NCI-H226 (cell line): ENCODE measurements at places on chromosomes 7 and 10.

DNA sequence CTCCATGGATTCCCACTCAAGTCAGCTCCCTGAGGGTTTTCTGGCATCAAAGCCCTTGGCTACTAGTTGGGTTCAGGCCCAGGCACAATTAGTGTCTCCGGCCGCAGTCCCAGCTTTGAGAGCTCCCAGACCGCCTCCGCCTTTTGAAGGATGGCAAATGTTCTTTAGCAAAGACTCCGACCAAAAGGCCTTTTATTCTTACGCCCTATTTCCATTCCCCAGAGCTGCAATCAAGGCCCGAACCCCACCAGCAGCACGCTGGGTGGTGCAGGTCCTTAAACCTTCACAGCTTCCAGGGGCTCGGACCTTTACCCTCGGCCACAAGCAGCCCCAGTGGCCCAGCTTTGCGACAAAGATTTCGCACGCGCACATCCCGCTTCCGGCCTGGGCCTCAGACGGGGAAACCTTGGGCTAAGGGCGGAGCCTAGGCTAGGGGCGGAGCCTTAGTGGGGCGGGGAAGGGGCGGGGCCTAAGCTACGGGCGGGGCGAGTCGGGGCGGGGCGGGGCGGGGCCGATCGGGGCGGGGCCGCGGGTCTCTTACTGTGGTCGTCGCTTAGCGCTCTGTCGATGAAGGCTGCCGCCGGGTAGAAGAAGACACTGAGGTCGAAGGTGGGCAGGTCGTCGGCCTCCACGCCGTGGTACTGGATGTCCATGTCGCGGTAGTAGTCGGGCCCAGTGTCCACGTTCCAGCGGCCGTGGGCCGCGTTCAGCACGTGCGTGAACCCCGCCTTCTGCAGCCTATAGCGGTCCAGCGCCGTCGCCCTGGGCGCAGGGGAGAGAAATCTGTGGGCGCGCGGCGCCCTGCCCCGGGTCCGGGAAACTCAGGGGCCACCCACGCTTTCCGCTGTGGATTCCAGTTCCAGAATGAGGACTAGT, 68.0 kb upstream of the SAMD8 start:
- DNase-seq = no peak

GRCh38 chr10:13681960-13682359, 95.2 kb downstream of the PRPF18 start:
- DNase-seq = no peak

DNA sequence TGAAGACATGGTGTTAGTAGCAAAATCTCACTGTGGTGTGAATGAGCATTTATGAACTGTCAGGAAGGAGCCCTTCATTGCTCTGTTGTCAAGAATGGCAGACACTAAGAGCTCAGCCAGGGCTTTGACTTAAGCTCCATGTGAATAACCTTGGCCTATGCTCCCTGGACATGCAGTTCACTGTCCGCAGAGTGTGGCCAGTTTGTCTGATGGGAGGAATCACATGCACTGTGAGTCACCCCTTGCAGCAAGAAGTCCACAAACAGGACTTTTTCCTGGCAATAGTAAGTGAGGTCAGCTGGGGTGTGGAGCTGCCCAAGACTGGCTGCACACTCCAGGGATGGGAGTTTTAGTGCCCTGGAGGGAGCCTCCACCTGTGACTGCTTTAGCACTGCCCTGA, 49.5 kb downstream of the ZNF37A start:
- peak; percentile 7 for DNase-seq

- DNase-seq = no peak
Observed at GRCh38 chr7:6614953-6615722, at the start of gene ZNF853. ZNF853 (plus strand) TSS chr7:6615610; CDS start chr7:6616175, 565 bp downstream.

DNA sequence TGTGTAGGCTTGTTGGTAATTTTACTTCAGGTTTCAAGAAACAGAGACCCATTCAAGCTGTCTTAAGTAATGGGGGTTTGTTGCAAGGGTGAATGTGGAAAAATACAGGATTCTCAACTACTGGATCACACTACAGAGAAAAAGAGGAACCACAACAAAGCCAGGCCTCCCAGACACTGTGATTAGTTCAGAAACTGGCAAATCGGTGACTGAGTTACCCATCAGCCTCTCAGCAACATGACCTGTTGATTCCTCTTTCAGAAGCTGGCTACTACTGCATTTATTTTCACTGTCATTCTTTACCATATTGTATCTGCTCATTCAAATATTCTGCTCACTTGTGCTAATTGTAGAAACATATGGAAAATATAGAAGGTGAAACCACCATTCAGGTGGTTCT, 16.0 kb downstream of the CCDC71L start:
- no peak for DNase-seq

GRCh38 chr7:37571806-37572205, 111.8 kb upstream of the GPR141 start:
- no peak for DNase-seq

- no peak for DNase-seq
Observed at GRCh38 chr7:88566162-88566729, 193.3 kb upstream of the ZNF804B start.

GRCh38 chr10:29057822-29058331, 231.0 kb upstream of the LYZL1 start:
- DNase-seq = peak; percentile 36

DNA sequence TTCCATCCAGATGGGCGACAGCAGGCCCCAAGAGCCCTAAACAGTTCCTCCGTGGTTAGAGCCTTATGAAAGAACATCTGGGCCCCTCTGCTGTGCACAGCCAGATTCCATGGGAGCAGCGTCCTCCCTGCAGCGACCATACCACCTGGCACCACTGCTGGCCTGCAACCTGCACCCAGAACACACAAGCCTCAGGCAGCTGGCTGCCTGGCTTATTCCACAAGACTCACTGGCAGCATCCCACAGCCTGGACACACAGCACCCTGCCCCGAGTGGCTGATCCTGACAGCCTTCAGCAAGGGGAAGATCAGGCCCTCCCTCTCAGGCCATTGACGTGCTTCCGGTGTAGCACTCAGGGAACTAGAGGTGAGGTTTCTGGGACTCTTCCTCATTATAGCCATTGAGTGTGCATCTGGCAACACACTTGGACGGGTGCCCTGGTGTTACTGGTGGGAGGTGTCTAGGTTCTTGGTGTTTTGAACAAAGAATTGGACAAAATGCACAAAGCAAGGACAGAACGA, 33.7 kb upstream of the ERCC6 start:
- no peak for DNase-seq

DNA sequence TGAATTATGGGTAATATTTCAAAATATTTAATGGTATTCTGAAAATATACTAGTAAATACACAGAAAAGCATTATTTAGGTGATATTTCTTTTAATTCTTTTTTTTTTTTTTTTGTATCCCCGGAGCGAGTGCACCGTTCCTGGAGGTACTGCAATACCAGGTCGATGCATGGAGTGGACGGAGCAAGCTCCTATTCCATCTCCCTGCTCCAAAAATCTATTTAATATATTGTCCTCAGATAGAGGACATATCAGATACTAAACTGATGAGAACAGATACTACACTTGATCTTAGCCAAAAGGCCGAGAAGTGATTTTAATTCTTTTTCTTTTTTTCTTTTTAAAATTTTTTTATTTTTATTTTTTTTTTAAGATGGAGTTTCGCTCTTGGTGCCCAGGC, 10.8 kb downstream of the BTRC start:
- DNase-seq = no peak

DNA sequence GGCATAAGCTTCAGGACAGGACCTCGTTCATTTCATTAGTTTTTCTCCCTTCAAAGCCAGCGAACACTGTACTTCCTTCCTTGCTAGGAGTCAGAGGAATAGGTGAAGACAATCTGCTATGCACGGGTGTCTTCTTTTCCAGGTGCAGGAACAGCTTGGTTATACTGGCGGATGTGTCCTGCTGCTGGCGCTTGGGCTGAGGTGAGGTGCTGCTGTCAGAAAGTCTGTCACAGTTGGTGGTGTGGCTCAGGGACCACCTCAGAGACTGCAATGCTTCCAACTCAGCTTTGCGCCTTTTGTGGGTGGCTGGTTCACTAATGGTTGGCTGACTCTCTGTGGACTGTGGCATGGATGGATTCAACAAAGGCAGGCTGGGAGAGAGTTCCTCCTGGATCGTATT, 58.3 kb upstream of the UBN2 start:
- no peak for DNase-seq

DNA sequence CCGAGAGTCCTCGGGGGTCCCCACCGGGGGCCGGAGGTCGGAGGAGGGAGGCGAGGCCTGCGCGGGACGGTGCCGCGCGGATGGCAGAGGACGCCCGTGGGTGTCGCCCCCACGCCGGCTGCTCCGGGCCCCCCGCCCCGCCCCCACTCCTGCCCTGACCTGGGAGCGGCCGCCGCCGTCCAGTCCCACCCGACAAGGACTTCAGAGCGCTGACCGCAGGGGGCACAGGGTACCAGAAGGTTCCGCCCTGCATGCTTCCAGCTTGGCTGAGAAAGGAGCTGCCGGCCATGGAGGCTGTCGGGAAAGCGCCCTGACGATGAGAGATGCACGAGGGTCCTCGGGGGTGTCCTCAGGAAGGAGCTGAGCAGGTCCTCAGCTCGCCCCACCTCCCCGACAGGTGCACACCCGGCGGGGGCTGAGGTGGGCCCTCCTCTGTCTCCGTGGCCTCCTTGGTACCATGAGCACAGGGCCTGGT, 57.0 kb upstream of the DNAJB6 start:
- DNase-seq = no peak

- DNase-seq = no peak
Observed at GRCh38 chr10:75776738-75777504, 345.5 kb downstream of the LRMDA start.

DNA sequence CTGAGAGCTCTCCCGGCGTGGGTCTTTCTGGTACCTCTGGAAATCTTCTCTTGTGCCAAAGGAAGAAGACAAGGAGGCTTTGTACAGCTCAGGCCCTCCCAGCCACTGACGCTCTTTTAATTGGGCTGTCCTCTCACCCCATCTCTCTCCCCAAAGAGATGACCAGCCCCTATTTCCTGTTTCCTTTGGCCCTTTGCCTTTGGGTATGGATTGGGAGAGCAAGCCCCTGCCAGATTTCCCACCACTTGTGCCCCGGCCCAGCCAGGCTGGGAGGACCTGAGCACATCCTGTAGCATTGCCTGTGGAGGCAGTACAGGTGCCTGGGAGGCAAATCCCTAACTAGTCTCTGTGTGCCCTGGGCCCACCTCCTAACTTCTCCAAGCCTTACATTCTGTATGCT, 5.7 kb upstream of the PLAC9 start:
- no peak for DNase-seq

- DNase-seq = peak; percentile 1
Observed at GRCh38 chr10:29555746-29556481, 78.9 kb downstream of the SVIL start.

GRCh38 chr7:95509199-95509598, 23.5 kb downstream of the ASB4 start:
- no peak for DNase-seq

DNA sequence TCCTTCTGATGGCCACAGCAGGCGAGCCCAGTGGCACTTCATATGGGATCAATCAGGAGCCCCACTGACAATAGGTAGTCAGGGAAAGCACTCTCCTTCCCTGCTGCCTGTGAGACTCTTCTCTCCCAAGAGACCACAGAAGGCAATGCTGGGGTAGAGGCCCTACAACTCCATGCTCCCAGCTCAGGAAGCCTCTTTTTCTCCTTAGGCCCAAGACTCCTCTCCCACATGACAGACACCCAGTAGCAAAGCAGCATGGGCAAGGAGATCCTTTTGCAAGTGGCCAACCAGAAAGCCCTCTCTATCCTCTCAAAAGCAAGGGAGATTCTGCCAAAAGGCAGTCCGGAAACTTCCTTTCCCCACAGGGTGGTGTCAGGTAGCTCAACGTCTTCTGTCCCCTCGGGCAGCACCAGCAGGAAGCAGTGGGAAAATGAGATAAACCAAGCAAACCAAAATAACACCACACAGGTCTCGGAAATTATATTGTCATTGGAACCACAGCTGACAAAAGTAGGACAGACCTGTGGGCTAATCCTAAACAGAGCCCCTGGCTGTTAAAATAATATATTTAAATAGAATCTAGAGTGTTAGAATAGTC, 172.7 kb upstream of the GDF10 start:
- no peak for DNase-seq

DNA sequence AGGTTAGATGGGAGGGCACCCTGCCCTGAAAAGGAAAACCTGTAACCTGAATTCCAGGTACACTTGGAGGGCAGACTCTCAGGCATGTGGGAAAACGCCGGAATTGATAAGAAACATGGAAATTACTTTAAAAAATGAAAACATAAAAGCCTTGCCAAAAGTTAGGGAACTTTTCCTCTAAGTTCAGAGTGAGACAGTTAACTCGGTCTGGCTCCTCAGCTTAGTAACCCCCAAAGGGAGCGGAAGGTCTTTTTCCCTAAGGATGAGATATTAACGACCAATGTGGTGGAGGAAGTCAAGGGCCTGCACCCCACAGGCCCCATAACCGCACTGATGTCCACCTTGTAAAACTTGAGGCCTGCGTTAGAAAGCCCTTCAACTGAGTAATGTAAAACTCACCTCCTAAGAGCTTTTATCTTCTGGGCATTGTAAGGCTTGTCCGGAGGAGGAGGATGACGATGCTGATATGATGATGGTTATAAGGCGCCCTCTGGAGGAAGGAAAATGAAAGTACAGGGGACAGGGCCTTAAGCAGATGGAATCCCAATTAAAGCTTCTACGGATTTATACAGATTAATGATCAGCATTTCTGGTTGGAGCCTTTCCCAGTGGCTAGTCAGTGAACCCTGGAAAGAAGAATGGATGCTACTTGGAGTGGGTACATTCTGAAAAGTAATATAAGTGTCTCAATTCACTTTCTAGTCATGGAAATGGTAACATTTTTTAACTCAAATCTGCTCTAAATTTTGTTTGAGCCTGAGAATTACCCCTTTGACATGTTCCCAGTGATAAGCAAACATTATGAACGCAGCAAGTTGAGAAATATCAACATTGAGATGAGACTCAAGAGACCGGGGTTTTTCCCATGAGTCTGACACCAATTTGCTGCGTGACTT, 694 bp downstream of the COL1A2 start:
- DNase-seq = peak; percentile 64

DNA sequence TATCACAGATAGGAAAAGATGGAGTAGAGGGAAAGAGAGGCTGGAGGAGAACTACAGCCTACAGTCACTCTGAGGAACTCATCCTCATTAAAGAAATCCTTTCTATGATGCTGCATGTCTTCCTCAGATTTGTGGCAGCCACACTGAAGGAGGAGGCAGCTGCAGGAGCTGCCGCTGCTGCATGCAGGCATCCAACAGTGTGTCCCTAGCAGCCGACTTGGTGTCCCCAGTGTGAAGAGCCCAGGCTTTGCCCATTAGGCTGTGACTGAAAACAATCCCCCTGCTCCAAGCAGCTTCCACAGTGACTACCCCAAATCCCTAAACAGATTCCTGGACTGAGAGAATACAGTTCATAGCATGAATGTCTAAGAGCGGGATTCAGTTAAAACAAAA, 23.1 kb downstream of the SKIDA1 start:
- DNase-seq = no peak

- DNase-seq = no peak
Observed at GRCh38 chr10:31384589-31384949, 65.6 kb downstream of the ZEB1 start.

GRCh38 chr10:24435374-24435773, 226.4 kb downstream of the KIAA1217 start:
- DNase-seq = peak; percentile 50

- no peak for DNase-seq
Observed at GRCh38 chr7:3957472-3958108, 656.5 kb downstream of the SDK1 start.
